Osteocyte (in vitro differentiated cells): ENCODE measurements at places on chromosomes 13 and 19. TPM values are rescaled to one million over a fixed set of nuclear protein-coding genes. Genes with fewer than 3 reads are reported as not detected.

The CDX2 gene
- total RNA-seq, result not detected in 2 replicates

The SLC7A10 gene
- not detected in 2 replicates for total RNA-seq

DNA sequence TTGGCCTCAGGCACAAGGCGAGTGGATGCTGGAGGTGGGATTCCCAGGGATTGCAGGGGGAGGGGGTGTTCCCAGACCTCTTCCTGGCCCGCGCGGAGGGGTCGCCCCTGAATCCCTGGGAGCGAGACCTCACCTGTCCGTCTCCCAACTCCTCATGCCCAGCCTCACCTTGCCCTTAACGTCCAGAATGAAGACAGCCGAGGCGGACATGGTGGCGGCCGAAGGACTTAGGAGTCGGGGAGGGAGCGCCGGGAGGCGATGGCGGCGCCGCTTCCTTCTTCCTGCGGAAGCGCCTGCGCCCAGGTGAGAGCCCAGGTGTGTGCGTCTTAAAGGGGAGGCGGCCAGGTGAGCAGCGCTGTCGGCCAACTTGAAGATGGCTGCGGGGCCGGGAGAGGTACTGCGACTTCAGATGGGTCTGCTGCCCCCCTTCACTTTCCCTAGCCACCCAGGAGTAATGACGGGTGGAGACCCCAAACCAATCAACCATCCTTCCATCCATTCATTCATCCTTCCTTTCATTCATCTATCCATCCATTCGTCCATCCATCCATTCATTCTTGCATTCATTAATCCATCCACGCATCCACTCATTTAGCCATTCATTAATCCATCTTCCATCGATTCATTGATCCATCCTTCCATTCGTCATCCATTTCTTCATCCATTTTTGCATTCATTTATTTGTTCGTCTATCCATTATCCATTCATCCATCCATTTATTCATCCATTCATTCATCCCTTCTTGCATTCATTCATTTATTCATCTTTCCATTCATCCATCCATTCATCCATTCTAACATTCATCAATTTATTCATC is at the start of gene AP1M2:
Gene AP1M2 (minus strand): TSS at position 291 of the 817 bp plus-strand sequence. CDS start 81 bp downstream, at position 210.
- DNase-seq, result no peak

The KCTD4 gene
- total RNA-seq, result not detected in 2 replicates

- no peak for DNase-seq
Observed at GRCh38 chr19:35879068-35879467, 10.7 kb downstream of the APLP1 start.

GRCh38 chr13:35502456-35502855 is 26.0 kb upstream of the MAB21L1 start:
- no peak for DNase-seq

DNA sequence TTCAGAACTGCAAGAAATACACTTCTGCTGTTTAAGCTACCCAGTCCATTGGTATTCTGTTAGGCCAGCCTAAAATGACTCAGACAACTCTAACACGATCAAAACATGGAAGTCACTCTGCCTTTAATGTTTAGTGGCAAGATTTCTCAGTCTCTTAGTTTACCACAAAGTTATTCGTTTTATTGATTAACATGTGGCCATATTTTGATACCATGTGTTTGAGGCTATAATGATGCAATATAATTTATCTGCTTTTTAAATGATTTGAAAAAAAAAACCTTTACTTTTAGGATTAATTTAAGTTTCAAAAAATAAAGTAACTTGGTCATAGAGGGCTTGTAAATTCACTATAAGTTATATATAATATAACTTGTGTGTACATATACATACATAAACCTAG is 223.4 kb downstream of the SPRY2 start:
- DNase-seq, result no peak

DNA sequence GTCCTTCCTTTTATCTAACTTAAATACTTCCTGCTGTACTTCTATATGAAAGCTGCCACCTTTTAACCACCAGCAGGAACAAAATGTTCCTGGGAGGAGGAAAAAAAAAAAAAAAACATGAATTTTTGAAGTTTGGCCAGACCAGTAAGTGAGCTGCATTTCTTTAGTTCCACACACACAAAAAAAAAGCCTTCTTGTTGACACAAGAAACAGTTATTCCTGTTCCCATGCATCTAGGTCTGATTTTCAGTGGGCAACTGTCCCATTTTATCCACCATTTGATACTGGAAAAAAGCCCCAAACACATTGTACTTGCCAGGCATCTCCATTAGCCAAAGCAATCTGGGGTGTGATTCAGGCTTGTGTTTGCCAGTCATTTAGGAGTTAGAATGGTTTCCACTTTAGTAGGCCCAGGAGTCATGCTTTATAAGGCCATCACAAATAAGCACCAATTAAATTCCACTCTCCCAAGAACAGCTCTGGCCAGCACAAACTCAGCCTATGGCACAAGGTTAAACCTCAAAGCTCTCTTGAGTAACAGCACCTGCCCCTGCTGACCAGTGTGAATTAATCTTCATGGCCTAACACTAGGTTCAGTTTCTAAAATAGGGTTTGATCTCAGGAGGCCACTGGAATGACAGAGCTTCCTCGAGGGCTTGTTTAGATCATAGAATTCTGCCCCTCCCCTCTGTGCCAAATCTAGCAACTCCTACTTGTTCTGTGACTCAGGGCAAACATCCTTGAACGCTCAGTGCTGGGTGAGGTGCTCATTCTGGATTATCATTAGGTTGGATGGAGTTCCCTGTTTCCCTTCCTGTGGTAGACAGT is 67.1 kb downstream of the NUFIP1 start:
- peak; percentile 83 for DNase-seq

The SPACA4 gene
- not detected in 2 replicates for total RNA-seq

DNA sequence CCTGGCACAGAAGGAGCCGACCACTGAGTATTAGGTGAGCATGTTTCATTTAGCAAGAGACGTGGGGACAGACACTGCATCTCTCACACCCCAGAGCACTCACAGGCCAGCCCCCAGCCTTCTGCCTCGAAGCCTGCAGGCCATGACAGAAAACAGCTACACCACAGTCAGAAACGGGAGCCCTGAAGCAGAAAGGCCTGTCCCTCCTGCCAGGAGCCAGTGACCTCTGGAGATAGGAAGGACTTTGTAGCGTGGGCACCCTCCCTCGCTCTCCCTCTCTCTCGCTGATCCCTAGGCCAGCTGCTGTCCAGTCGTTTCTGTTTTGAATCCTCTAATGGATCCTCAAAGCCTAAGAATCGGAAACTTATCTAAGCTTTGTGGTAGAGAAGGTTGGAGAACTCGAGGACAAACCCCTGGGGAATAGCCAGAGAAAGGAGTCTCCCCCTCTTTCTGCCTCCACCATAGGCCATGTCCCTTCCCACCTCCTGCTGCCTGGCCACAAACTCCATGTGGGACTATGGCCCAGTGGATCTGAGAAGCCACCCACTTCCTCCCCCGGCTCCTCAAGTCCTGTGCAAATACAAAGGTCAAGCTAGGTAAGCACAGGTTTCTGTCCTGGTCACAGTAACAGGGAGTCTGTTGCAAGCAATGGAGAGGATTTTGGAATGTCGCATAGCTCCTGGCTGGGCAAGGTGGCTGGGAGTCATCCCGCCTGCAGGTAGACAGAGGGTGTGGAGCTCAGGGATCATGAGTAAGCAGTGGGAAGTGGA is 95.1 kb downstream of the NUFIP1 start:
- DNase-seq, result no peak

GRCh38 chr13:74487091-74487722 is 353.0 kb upstream of the KLF12 start:
- no peak for DNase-seq

The OR7C1 gene
- not detected in 2 replicates for total RNA-seq

The FFAR1 gene
- not detected in 2 replicates for total RNA-seq

The COL4A2 gene
- total RNA-seq, result 2,001 and 2,067 TPM in 2 replicates

The FBXO17 gene
- total RNA-seq, result 41.3 and 44.9 TPM in 2 replicates

DNA sequence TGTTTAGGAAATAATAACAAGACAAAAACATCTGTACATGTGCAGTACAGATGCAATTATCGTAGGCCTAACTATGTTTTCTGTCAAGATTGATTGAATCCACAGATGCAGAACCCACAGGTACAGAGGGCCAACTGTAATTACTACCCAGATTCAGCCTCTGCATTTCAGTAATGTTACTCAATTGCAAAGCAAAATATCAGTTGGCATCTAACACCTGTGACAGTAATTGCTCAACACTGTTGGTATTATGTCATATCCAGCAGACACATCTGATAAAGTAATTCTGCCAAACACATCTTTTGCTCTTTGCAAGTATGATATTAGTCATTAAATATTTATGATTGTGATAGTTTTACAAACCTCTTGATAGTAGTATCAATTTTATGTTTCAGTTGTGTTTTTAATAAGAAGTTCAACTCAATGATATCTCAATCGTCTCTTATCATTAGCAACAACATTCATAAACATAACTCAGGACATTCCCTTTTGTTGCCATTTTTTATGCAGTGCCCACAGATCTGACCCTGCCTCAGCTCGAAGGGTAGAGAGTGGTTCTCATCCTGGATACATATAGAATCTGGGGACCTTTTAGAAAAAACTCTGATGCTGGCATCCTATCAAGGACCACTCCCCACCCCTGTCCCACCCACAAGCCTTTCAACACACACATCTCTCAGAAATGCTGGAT is 104.7 kb downstream of the MYCBP2 start:
- DNase-seq, result no peak

DNA sequence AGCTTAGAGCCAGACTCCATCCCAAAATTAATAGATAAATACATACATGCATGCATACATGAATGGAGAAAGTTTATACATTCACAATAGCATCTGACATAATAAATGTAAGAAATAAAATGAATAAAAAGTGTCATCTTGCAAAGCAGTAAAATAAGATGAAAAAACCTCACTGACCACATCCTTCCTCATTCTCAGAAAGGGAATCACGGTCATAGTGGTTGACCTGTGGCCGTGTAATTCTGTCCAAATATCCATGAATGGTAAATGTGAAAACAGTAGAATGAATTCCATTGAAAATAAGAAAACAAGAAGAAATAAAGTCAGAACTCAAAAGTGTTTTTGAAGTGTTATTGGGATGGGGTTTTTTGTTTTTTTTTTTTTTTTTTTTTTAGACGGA is 9.8 kb upstream of the CDC42EP5 start:
- no peak for DNase-seq

DNA sequence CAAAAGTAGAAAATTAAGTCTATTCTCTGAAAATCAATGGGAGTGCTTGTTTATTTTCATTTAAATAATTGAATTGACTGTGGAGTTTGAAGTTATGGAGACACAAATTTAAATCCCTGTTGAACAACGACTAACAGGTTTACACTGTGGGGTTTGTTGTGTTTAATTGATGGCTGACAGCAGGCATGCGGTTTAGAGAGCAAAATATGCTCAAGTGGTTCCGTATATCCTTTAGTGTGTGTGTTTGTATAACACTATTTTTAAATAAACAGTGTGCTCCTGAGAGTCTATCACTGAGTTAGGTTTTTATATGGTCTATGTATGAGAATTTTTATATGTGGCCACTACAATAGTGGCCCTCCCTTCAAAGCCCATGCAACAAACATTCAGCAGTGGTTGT is 332.0 kb downstream of the GPC6 start:
- DNase-seq, result no peak

The HSPBP1 gene
- 29.8 and 33.2 TPM in 2 replicates for total RNA-seq

GRCh38 chr19:45638930-45639729 is at the start of gene EML2:
Gene EML2 (minus strand): TSS chr19:45639397. CDS start chr19:45639376, 21 bp downstream.
- no peak for DNase-seq

The SLC7A1 gene
- 84.0 and 88.7 TPM in 2 replicates for total RNA-seq

The COPE gene
- total RNA-seq, result 162 and 175 TPM in 2 replicates

GRCh38 chr19:29266603-29267002 is 53.7 kb upstream of the UQCRFS1 start:
- peak; percentile 66 for DNase-seq

The TGFBR3L gene
- total RNA-seq, result 2.3 and 2.6 TPM in 2 replicates

The TNFSF9 gene
- total RNA-seq, result 1.4 and 1.5 TPM in 2 replicates

GRCh38 chr13:59337070-59337469 is 826.7 kb downstream of the DIAPH3 start:
- no peak for DNase-seq

- DNase-seq, result no peak
Observed at GRCh38 chr13:108276060-108276459, 6.5 kb downstream of the TNFSF13B start.

DNA sequence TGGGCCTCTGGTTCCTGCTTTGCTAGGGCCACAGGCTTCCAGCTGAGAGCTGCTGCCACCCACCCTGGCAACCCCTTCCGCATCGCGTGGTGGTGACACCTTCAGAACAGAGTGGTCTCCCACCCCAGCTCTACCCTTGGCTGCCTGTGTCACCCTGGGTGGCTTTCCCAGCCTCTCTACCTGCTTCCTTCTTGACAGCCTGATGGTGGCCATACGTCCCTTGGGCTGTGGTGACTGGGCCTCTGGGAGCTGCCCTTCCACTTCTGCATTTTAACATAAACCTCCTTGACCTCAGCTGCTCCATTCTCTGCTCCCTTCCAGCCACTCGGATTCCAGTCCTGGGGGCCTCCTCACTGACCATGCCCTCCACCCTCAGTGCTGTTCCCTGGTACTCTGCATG is 17.0 kb downstream of the PAK4 start:
- DNase-seq, result no peak
